Sigmoid colon (tissue), 7 donors: ENCODE measurements at places on chromosomes 3 and 15. TPM values are rescaled to one million over a fixed set of nuclear protein-coding genes. Genes with fewer than 3 reads are reported as not detected.

DNA sequence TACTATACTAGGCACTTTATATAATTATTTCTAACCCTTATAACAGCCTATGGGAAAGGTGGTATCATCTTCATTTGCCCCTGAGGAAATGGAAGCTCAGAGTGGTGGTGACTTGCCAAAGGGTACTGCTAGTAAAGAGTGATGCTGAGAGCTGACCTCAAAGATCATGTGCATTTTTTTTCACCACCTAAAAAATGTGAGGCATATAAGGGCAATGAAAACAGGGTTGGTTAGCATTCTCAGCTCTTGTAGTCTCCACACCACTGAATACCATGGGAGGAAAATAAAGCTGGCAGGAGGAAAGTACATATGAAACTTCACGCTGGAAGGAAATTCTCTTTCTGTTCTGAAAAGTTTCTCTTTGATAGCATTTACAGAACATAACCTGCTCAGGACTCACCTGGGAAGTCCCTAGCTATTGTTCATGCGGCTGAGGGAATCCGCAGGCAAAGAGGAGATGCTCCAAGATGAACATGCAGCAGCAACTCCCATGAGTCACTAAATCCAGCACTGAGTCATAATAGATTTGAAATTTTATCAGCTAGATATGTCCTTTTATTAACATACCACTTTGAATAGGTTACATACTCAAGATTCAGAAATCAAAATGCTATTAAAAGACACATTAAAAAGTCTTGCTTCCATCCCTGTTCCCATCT is 17.3 kb downstream of the FAIM start:
- DNase-seq: no peak

DNA sequence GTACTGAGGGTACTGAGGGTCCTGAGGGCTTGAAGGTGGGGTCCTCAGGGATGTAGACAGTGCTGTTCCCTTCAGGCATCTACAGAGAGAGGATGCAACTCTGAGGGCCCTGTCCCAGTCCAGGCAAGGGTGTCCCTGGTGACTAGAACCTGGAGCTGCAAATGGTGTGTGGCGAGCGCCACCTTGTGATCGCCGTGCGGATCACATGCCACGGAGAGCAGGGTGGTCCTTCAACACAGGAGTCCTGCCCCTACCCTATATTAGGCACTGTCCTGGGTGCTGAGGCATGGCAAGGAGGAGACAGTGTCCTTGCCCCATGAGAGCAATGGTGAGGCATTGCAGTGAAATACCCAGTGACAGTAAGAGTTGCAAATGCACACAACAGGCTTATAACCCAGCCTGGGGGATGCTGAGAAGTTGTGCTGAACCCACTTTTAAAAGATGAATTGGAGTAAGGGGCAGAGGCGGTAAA is 23.6 kb downstream of the RHCG start:
- DNase-seq: no peak

DNA sequence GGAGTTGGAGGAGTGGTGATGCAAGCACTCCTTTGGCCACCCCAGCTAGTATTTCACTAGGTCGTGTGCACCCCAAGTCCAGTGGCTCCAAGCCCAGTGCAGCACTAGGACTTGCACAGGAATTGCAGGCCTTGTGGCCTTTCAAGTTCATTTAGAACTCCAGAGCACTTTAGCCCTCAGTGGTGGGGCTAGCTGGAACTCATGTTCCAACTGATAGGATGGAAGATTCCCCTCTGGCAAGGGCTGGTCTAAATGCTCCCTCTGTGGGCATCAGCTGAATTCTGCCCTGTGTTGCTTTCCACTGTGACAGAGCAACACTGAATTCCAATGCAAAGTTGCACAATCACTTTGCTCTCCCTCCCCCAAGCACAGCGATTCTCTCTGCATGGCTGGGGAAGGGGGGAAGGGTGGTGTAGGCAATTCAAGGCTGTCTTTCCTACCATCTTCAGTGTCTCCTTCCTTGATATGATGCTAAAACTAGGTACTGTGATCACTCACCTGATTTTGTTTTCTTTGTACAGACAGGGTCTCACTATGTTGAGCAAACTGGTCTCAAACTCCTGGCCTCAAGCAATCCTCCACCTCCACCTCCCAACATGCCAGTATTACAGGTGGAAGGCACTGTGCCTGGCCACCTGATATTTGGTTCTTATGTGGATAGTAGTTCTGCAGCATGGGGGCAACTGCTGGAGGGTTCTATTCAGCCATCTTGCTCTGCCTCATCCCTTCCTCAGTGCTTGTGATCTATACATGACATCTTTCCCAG is 10.3 kb downstream of the USF3 start:
- DNase-seq: no peak

- DNase-seq: no peak
These were observed 756.3 kb downstream of the NTRK3 start for GRCh38 chr15:87500240-87500639.

DNA sequence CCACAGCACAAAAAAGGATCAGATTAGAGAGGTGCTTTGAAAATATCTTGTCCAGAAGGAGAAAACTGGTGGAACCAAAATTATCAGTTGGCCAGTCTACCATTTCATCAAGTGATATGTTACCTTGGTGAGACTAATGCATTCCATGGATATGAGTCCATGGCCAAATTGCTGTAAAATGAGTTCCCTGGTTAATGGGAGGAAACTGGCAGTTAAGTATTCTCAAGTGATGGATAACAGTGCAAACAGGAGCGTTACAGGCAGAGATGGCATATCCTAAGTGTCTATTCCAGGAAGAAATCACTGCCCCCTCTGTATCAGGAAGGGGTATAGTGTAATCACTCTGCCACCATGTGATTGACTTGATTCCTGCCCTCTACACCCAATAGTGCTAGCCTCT is 34.0 kb downstream of the MYRIP start:
- no peak for DNase-seq

DNA sequence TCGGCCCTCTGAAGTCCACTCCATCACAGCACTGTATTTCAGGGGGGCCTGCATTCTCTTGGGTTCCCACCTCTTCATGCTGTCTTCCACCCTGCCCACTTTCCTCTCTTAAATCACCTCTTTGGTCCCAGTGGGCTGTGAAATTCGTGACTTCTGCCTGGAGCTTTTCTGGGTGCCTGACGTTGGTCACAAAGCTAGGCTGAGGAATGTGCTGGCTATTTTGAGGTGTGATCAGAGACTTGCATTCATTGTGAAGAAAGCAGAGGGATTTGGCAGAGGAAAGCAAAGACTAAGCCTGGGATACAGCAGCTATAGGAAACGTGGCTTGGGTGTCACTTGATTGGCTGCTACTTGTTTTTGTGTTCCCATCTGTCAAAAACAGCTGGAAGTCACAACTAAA is 202.5 kb downstream of the SATB1 start:
- no peak for DNase-seq

GRCh38 chr3:5188419-5189221 is 1.1 kb downstream of the EDEM1 start:
- DNase-seq: no peak

DNA sequence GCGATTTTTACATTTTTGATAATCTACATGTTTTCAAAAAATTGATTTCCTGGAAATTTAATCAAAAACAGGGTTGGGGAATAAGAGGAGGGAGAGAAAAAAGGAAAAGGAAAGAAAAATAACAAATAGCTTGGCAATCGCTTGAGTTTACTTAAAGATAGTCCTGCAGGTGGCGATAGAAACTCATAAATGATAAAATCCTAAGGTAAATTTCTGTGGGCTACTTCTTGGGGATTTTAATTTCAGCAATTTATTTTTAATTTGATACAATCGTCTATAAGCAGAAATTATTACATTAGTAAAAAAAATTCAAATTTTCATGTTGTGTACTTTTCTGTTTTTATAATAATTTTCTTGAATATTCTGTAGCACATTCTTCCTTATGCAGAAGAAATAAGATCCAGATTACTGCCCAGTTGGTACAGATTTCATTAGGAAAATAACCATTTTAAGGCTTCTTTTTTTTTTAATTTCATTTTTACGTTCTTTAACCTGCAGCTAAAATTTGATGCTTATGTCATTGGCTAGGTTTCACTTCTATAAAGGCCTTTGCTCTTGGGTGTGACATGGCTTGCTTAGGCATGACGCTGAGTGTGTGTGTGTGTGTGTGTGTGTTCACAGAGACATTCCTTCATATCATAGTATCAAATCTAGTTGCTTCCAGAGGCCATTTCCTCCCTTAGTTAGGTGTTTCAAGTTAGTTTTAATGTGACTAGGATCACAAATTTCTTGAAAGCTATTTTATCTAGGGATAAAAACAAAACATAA is 181.8 kb downstream of the MCTP2 start:
- no peak for DNase-seq

- DNase-seq: no peak
These were observed 76.3 kb downstream of the THBS1 start for GRCh38 chr15:39657181-39657580.

DNA sequence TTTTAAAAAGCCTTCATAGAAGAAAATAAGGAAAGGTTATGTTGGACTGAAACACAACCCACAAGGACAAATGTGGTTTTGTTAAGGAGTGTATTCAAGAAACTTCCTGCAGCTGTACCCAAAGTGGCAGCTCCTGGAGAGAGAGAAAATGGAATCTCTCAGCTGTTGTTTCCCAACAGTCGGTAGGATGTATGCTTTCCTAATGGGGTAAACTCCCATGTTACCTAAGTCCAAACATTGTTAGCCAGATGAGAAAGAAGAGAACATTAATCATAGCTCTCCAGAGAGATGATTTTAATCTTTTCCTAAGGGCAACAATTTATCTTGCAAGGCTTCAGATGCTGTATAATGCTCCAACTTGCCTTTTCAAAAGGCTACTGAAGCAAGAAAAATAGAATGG is 22.6 kb upstream of the TEX9 start:
- no peak for DNase-seq

DNA sequence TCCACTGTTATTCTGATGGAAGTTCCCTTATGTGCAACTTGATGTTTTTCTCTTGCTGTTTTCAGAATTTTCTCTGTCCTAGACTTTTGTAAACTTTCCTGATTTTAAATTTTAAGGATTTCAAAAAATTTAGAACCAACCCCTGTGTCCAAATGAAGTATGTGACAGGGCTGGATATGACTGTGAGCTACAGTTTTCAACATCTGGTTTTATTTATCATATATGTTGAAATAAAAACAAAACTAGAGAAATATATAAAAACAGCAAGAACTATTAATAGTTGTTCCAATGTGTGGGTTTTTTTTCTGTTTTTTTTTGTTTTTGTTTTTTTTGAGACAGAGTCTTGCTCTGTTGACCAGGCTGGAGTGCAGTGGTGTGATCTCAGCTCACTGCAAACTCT is 47.4 kb upstream of the PSMD6 start:
- DNase-seq: no peak

GRCh38 chr3:140128631-140129030 is 193.6 kb downstream of the CLSTN2 start:
- no peak for DNase-seq

DNA sequence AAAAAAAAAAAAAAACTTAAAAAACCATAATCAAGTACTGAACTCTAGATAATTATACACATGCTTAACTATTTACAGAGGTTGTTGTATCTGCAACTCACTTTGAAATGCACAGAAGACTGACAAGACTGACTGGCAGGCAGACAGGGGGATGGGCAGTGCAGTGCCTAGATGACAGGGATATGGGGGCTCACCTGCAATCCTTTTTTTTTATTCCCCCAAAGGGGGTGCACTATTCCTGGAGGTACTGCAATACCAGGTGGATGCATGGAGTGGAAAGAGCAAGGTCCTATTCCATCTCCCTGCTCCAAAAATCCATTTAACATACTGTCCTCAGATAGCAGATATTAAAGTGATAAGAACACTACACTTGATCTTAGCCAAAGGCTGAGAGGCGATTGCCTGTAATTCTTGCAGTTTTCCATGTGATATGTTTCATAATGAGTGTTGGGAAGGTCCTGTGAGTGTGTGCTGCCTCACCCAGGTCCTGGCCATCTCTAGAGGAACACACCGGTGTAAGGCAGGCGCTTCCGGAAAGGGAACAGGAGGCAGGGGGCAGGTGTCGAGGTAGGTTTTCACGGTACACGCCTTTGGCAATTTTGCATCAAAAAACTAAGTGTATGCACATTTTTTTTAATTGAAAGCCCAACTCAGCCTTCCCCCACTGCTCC is 22.7 kb downstream of the SEC61A1 start:
- no peak for DNase-seq

DNA sequence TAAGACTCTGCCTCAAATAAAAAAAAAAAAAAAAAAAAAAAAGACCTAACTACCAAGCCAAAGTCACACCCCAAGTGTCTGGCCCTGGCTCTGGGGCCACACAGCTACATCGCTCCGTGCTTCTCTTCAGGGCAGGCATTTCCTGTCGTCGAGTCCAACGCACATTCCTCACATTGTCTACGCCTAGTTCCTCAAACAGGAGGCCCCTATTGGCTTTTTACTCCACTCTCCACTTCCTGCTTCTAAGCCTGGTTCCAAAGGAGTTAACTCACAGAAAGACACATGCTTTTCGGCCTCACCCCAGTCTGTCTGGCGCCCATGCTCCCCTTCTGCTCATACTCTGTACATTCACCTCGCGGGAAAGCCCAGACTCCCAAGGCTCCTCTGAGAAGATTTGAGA is 28.8 kb downstream of the KNG1 start:
- no peak for DNase-seq

GRCh38 chr3:6962801-6963200 is 101.9 kb downstream of the GRM7 start:
- DNase-seq: no peak

DNA sequence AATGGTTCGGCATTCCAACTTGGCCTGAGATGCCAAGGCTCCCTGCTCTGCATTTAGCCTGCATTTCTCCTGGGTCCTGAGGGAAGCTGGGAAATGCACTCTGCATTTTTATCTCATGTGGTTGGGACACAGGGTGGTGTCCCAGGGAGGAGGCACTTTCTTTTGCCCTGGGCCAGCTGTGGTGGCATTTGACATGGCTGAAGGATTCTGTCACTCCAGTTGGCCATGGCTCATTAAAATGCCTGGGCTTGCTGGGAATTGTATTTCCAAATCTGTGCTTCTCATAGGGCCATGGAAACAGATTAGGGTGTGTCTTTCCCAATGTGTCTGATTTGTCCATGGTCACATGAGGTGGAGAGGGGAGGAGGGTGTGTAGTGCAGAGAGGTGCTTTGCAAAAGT is 128.3 kb upstream of the RGMA start:
- no peak for DNase-seq

The RAB6B gene
- total RNA-seq: 5.2 TPM

The PP2D1 gene
- not detected for total RNA-seq

The PDZRN3 gene
- total RNA-seq: 172 TPM

The NPAP1 gene
- not detected for total RNA-seq

The EOGT gene
- 57.8 TPM for total RNA-seq

The CHST13 gene
- total RNA-seq: not detected

The TLR9 gene
- total RNA-seq: 0.54 TPM

The CFAP20DC gene
- total RNA-seq: 0.49 TPM

The C3orf80 gene
- 20.8 TPM for total RNA-seq

The MINAR1 gene
- 0.36 TPM for total RNA-seq
